Esophagus squamous epithelium (tissue), 5 donors: ENCODE measurements at places on chromosomes 3 and 15. TPM values are rescaled to one million over a fixed set of nuclear protein-coding genes. Genes with fewer than 3 reads are reported as not detected.

DNA sequence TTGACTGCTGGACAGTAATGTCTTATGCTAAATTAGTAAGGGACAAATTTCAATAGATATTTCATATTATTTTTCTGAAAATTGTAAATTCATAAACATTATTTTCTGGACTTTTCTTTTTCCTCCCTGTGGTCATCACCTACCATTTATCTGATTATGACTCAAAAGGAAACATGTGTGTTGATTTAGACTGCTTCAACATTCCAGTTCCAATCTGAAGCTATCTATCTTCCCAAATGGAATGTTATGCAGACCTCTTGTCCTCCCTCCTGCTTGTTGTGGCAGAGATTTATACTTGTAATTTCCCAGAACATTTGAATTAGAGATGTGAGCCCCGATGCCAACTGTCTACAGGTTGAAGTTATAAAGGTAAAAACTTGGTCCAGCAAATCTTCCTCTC, 803.4 kb downstream of the TUSC7 start:
- H3K36me3 ChIP-seq = no peaks in the 10 kb centered on the region
- no peak overlapping the region for H3K4me3 ChIP-seq
- no peak overlapping the region for H3K27ac ChIP-seq
- DNase-seq = no peak
- H3K27me3 ChIP-seq = no peaks in the 10 kb centered on the region

- no peak for DNase-seq
- H3K27me3 ChIP-seq = no peaks in the 10 kb centered on the region
- no peak overlapping the region for H3K27ac ChIP-seq
- no peaks in the 10 kb centered on the region for H3K4me1 ChIP-seq
Measured at GRCh38 chr15:83784975-83785374, 131.1 kb downstream of the ADAMTSL3 start.

DNA sequence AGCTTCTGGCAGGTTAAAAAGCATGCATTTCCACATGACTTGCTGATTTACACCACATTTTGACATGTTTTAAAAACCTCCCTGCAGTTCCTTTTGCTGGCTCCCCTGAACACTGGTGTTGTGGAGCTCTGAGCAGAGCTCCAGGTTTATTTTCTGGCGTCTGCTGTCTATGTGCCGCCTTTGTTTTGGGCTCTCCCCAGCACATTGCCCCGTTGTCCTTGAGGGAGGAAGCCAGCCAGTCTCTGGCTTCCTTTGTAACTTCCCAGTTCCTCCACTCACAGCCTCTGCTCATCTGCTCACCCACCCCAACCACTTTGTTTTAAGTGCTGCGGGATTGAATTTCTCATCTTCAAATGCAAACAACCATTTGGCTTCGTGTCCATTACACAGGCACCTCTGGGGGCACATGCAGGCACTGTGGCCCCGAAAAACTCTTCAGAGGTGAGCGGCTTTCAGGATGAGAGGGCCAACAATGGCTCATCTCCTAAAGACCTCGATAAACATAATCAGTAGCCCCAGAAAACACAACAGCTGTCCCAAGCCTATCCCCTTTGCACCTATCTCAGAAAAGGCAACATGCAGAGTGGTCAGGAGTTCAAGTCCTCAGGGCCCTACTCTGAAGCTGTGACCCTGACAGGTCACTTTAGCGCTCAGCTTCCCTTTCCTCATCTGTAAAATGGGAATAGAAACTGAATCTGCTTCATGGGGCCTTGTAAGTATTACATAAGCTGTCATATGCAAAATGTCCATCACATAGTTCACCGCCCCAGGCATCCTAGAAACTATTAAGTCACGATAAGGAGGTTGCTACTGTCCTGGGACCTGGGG, 1.3 kb upstream of the MEF2A start:
- H3K27me3 ChIP-seq = no peaks in the 10 kb centered on the region
- no peak for DNase-seq
- H3K4me1 ChIP-seq = peaks cover 13% of the 10 kb centered on the region
- H3K36me3 ChIP-seq = no peaks in the 10 kb centered on the region
- peak overlapping the region; percentile 96 for H3K4me3 ChIP-seq

The CCDC13 gene
- 1.3 TPM for total RNA-seq

The PRICKLE2 gene
- 29.2 TPM for total RNA-seq

The SH3BP5 gene
- total RNA-seq = 8.5 TPM

The ARGFX gene
- total RNA-seq = not detected

- no peak for DNase-seq
- no peaks in the 10 kb centered on the region for H3K4me1 ChIP-seq
- no peak overlapping the region for H3K27ac ChIP-seq
- H3K36me3 ChIP-seq = no peaks in the 10 kb centered on the region
- no peaks in the 10 kb centered on the region for H3K27me3 ChIP-seq
- H3K4me3 ChIP-seq = no peak overlapping the region
Measured at GRCh38 chr3:20254268-20255117, 68.5 kb upstream of the SGO1 start.

The ALPK3 gene
- total RNA-seq = 1.8 TPM

The PLA1A gene
- total RNA-seq = 0.79 TPM

The RTP1 gene
- not detected for total RNA-seq

- H3K4me3 ChIP-seq = no peak overlapping the region
- no peak overlapping the region for H3K27ac ChIP-seq
- no peak for DNase-seq
- no peaks in the 10 kb centered on the region for H3K27me3 ChIP-seq
Measured at GRCh38 chr15:99998661-99999101, 265.4 kb upstream of the LYSMD4 start.

The PSMA4 gene
- 217 TPM for total RNA-seq

The OXNAD1 gene
- total RNA-seq = 8.0 TPM

DNA sequence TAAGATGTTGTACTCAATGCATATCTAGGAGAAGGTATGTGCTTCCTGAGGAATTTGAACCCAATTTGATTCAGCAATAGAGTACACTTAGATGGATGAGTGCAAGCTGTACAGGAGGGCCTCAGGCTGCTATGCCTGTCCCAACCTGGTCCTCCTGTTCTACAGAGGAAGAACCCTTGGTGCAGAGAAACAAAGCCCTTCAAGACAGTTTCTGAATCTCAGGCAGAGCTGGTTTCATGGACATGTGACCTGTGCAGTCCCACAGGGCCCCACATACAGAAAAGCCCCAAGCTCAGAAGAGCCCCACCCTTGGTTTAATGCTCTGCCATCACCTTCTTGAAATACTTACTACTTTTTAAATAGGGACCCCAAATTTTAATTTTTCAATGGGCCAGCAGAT, 15.3 kb downstream of the FOXP1 start:
- no peaks in the 10 kb centered on the region for H3K27me3 ChIP-seq
- H3K36me3 ChIP-seq = peaks cover 18% of the 10 kb centered on the region
- H3K4me1 ChIP-seq = peaks cover 37% of the 10 kb centered on the region
- H3K4me3 ChIP-seq = no peak overlapping the region
- H3K27ac ChIP-seq = no peak overlapping the region

The BOC gene
- 13.7 TPM for total RNA-seq

- H3K27ac ChIP-seq = peak overlapping the region; percentile 92
- H3K36me3 ChIP-seq = peaks cover 31% of the 10 kb centered on the region
- peak overlapping the region; percentile 96 for H3K4me3 ChIP-seq
- H3K4me1 ChIP-seq = peaks cover 36% of the 10 kb centered on the region
- H3K27me3 ChIP-seq = no peaks in the 10 kb centered on the region
Measured at GRCh38 chr3:51539291-51539941, 897 bp downstream of the RAD54L2 start.

DNA sequence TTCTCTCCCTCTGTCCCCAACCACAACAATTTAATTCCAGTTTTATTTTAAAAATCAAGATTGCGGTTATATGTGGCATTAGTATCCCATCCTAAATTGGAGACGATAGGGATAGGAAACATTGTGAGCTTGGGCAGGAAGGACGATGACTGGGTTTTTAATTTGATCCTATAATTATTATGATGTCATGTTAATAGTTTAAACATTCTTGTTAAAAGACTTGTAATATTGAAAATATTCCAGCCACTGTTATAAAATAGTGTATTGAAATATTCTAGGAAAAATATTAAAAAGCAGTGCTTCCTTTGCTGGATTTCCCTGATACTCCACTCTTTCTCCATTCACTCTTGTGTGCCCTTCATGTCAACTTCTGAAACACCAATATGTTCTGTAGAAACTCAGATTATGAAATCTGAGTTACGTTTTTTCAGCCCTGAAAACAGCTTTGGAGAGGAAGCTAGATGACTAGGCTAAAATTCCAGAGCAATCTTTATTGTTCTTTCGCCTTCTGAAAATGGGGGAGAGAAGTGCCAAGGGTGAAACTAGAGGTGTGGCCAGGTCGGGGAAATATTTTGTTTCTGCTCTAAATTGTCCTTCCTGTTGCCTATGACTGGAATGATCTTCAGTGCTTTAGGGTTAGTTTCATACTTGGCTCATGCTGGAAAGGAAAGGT, 46.1 kb upstream of the MAP3K13 start:
- peak overlapping the region; percentile 74 for H3K27ac ChIP-seq
- H3K36me3 ChIP-seq = no peaks in the 10 kb centered on the region
- no peaks in the 10 kb centered on the region for H3K27me3 ChIP-seq
- no peak overlapping the region for H3K4me3 ChIP-seq

DNA sequence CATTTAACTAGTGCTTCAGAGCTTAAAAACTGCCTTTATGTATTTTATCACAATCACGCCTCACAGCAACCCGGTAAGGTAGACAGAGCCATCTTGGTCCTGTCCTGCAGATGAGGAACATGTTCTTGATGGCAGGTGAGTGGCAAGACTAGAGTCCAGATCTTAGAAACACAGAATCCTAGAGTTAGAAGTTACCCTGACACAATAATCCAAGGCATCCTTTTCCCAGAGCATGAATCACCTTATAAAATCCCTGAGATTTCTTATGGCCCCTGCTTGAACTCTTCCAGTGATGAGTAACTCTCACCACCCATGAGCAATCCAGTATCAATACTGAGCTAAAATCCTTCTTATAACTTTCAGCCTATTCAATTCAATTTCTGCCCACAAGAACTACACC, 16.9 kb downstream of the POPDC2 start:
- H3K27me3 ChIP-seq = no peaks in the 10 kb centered on the region
- H3K4me1 ChIP-seq = peaks cover 31% of the 10 kb centered on the region
- no peak for DNase-seq
- peak overlapping the region; percentile 17 for H3K27ac ChIP-seq
- H3K36me3 ChIP-seq = no peaks in the 10 kb centered on the region

DNA sequence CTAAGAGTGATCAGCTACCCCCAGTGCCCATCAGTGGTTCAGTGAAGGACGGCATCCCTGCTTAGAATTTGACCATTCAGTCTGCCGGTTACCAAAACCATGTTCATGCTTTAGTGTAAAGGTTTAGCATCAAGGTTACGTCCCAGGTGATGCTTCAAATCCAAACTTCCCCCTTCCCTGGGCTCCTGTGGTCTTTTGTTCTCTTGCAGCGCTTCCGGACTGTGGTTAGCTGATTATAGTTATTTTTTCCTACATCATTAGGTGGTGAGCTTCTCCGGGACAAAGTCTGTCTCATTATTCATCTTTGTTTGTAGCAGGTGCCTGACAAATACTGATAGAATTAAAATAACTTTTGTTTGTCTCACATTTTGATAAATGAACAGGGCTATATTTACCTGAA, 28.3 kb upstream of the MYZAP start:
- no peak overlapping the region for H3K4me3 ChIP-seq
- no peaks in the 10 kb centered on the region for H3K36me3 ChIP-seq
- H3K27ac ChIP-seq = no peak overlapping the region

GRCh38 chr15:35260941-35261340, 175.8 kb upstream of the NANOGP8 start:
- H3K36me3 ChIP-seq = no peaks in the 10 kb centered on the region
- no peak for DNase-seq
- no peak overlapping the region for H3K27ac ChIP-seq
- H3K27me3 ChIP-seq = no peaks in the 10 kb centered on the region
- H3K4me1 ChIP-seq = no peaks in the 10 kb centered on the region

The FBXL22 gene
- 1.4 TPM for total RNA-seq

GRCh38 chr3:192490720-192491119, 236.6 kb downstream of the FGF12 start:
- no peaks in the 10 kb centered on the region for H3K36me3 ChIP-seq
- H3K27me3 ChIP-seq = no peaks in the 10 kb centered on the region
- H3K27ac ChIP-seq = no peak overlapping the region
- DNase-seq = no peak
- H3K4me3 ChIP-seq = no peak overlapping the region

The FSTL1 gene
- total RNA-seq = 258 TPM

GRCh38 chr15:90872486-90873184, 4.2 kb downstream of the FURIN start:
- H3K27ac ChIP-seq = peak overlapping the region; percentile 87
- peak overlapping the region; percentile 86 for H3K4me3 ChIP-seq
- peaks cover 17% of the 10 kb centered on the region for H3K36me3 ChIP-seq

- no peak for DNase-seq
- no peaks in the 10 kb centered on the region for H3K27me3 ChIP-seq
- no peak overlapping the region for H3K4me3 ChIP-seq
- peaks cover 64% of the 10 kb centered on the region for H3K36me3 ChIP-seq
- H3K27ac ChIP-seq = no peak overlapping the region
- no peaks in the 10 kb centered on the region for H3K4me1 ChIP-seq
Measured at GRCh38 chr3:67605377-67605776, 49.0 kb downstream of the SUCLG2 start.

DNA sequence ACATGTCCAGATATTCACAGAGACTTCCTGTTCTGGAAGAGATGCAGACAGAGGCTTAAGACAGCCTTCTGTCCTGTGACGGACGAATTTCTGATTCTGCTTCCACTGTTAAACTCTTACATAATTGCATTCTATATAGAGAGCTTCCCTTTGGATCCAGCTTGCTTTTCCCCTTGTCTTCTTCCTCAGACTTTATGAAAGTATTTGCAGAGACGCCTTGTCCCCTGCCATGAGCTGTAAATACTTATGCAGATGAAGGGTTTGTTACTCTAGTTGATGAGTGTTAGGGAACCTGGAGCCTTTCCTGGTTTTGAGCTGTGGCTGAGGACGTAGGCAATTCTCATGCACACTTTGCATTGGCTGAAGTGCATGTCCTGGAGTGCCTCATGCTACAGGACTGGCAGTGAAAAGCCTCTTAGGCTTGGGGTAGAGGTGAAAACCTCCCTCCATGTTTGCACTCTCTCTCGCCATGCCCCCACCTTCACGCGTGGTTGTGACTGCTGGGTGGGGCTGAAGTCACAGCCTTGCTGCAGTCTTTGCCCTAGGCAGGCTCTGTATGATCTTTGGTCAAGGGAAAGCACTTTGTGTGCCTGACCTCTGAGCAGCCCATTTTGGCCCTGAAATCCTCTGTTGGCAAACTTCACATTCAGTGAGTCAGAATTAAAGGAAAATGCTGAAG, 286.6 kb downstream of the PTPRG start:
- H3K4me3 ChIP-seq = no peak overlapping the region
- no peaks in the 10 kb centered on the region for H3K36me3 ChIP-seq
- DNase-seq = no peak
- H3K27ac ChIP-seq = peak overlapping the region; percentile 84

DNA sequence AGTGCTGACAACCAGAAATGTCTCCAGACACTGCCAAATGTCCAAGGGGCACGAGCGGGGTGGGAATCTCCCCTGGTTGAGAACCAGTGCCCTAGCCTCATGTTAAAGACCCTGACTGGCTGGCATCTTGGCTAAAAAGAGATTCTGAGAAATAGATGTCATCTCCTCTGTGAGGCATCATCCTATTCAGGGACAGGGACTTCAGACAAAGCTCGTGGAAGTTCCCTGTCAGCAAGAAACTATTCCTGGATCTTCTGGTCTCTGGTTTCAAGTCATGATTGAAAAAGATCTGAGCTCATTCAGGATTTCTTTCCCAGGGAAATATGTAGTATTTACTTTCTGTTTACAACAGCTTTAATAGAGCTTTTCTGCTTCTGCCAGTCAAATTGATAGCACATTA, 10.8 kb downstream of the WDR5B start:
- H3K27ac ChIP-seq = no peak overlapping the region
- H3K4me1 ChIP-seq = no peaks in the 10 kb centered on the region
- no peaks in the 10 kb centered on the region for H3K27me3 ChIP-seq
- no peaks in the 10 kb centered on the region for H3K36me3 ChIP-seq
- DNase-seq = no peak
